CD4-positive, alpha-beta T cell treated with Interleukin-4 for 4 hours (primary cell): ENCODE measurements at places on chromosomes 7 and 10.

DNA sequence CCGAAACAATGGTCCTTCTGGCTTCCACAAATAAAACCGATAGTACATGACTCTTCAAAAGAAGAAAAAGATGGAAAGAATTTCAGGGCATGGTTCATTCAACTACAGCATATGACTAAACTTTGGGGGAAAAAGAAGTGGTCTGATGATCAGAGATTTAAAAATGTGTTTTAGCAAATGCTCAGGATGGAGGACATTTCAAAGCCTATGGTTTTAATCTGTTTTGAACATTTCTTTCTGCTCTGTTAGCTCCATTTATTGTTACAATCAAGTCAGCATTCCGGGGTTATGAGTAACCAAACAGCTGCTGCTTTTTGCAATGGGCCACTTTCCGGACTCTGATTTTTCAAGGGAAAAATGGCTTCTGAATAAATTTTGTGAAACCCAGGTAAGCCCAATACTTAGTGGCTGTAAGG lies 142.4 kb downstream of the CUBN start:
- no peak for DNase-seq

- peak; percentile 52 for DNase-seq
Measured at GRCh38 chr7:65980478-65981250, 1.3 kb downstream of the GUSB start.

DNA sequence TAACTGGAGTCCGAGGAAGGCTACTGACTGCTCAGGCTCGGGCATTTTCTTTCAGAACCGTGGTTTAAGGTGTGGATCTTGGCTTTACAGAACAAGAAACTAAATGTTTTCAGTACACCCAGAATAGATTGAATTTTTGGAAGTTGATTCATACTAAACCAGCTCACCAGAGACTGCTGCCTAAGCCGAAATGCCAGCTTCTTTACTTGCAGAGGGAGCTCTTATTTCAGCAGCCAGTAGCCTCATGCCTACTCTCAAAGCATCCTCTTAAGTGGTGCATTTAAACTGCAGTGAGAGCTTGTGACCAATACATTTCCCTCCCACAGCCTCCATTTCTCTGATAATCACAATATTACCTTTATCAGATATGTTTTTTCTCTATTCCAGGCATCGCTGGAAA lies 615.1 kb downstream of the SUGCT start:
- DNase-seq = no peak

GRCh38 chr7:99072126-99072525 lies 71.8 kb downstream of the SMURF1 start:
- DNase-seq = no peak

GRCh38 chr7:44292876-44293560 lies 32.4 kb downstream of the CAMK2B start:
- no peak for DNase-seq

- no peak for DNase-seq
Measured at GRCh38 chr7:158278745-158279320, 308.8 kb downstream of the PTPRN2 start.

DNA sequence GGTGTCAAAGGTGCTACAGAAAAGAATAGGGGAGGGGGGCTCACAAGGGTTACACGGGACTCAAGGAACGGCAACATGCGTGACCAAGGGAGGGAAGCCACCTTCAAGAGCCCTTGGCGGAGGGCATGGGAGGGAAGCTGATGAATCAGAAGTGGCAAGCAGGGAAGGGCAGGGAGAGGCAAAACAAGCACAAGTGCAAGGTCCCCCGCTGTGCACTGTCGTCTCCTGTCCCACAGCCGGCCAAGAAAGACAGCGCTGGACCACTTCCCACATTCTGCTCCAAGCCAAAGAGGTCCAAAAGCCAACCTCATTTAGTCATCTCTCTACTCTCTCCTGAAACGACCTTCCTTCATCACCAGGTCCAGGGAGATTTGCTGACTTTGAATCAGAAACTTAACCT lies 102.7 kb downstream of the CALN1 start:
- DNase-seq = no peak

GRCh38 chr7:27046854-27047549 lies 48.8 kb downstream of the HOXA1 start:
- DNase-seq = no peak

- DNase-seq = no peak
Measured at GRCh38 chr10:76108563-76109359, 677.3 kb downstream of the LRMDA start.

GRCh38 chr7:158157460-158157859 lies 430.2 kb downstream of the PTPRN2 start:
- no peak for DNase-seq

DNA sequence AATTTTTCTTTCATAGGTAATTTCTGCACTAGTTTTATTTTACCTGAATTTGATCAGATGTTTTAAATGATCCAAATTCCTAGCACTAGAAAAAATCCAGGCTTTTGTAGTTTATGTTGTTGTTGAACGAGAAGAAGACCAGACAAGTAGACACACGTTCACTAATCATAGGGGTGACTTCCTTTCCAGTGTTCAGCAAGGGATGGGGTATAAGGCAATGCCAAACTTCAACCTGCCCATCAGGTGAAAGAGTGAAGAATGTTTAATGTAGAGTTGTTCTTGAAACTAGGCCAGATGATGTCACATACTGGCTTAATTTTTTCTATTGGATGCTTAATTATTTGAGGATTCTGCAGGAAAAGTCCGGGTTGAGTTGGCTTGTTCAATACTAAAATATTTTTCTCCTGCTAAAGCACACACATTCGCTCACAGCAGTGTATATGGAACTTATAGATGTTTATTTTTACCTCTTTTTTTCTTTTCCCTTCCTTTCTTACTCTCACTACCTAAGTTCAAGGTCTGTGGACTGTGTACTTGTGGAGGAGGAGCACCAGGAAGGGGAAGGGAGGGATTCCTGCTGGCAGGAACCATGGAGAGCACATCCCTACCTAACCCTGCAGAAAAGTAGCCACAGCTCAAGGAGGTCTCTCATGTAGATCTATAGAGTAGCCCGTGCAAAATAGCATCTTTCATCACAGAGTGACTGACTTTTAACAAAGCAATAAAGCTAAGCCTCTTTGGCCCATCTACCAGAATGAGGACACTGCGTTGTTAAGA lies 23.1 kb upstream of the AKR1E2 start:
- DNase-seq = no peak

DNA sequence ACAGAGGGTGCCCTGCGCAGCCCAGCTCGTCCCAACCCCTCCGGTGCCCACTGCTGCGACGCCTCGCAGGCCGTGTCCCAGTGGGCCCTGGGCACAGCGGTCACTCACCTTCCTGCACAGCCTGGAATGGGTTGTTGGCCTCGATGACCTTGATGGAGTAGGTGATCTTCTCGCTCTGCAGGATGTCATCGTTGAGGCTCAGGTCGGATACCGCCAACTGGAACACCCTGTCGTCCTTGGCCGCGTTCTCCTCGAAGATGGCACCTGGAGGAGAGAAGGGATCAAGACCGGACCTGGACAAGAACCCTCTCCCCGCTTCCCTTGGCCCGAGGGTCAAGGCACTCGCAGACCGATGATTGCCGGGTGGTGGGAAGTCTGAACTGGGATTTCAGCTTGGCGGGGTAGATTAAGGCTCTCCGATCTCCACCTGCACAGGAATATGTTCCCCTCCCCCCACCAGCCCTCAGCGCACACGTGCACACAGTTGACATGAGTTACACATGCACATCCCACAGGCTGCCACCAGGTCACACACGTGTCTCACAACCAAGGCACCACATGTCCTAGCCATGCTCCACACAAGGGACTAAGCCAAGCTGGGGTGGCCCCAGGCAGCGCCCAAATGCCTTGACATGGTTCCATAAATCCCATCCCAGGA lies 2.6 kb downstream of the GRID1 start:
- no peak for DNase-seq

- no peak for DNase-seq
Measured at GRCh38 chr7:80432166-80432565, 79.7 kb downstream of the GNAT3 start.

- DNase-seq = no peak
Measured at GRCh38 chr7:156578978-156579430, 61.6 kb upstream of the RNF32 start.

- DNase-seq = no peak
Measured at GRCh38 chr7:124459101-124460055, 306.2 kb downstream of the GPR37 start.

- DNase-seq = no peak
Measured at GRCh38 chr10:4205113-4205512, 420.1 kb upstream of the KLF6 start.
